ENCODE measurements at places on chromosomes 4 and X.

DNA sequence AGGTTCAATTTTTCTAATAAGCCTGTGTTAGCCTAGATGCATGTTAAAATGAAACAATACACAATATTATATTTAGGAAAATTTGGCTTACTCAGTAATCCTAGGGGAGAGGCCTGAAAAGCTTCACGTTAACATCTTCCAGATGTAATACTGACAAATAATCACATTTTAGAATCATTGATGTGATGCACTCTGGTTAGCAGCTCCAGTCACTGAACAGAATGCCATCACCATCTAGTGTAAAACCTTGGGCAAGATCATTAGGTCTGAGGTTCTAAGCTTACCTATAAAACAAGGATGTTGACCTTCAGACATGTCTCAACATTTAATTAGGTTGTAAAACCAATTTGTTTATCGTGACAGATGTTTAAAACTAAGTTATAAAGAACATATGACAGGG lies 1704.8 kb downstream of the STIM2 start:
- DNase-seq = no peak

DNA sequence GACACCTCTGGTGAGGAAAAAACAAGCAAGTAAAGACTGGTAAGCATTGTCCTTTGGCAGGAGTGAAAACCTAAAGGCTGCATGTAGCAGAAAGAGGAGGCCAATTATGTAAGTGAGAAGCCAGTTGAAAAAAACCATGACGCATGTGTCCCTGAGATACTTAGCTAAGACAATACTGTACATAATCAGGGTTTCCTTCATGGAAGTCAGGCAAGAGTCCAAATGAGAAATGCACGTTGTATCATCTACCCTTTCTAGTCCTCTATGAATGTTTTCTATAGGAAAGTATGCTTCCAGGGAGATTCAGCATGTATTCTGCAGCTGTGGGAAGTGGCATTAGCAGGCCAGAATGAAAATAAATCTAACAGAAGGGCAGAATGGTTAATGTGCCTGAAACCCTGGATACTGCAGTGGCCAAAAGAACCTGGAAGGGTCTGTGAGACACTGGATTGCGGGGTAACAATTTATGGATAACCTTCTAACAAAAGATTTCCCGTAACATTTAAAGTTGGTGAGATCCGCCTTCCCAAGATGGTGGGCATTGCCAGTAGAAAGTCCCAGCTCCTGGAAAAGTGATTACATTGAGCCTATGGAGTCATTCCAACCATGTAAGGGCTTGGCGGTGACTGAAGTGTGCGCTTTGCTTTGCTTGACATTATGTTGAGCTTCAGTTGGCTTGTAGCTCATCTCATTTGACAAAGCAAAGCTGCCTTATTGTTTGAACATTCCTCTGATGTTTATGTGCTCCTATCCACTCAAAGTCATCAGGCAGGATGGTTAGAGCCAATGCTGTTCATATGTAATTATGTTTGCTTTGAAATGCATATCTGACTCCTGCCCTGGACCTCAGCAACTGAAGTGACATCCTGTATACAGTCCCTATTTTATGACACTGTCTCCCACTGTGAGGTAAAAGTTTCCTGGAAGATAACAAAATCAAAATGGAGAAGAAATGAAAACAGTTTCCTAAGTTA lies 200.4 kb downstream of the ARHGAP24 start:
- no peak for DNase-seq

GRCh38 chrX:9122519-9123245 lies 88.8 kb upstream of the FAM9B start:
- DNase-seq = peak; percentile 16

DNA sequence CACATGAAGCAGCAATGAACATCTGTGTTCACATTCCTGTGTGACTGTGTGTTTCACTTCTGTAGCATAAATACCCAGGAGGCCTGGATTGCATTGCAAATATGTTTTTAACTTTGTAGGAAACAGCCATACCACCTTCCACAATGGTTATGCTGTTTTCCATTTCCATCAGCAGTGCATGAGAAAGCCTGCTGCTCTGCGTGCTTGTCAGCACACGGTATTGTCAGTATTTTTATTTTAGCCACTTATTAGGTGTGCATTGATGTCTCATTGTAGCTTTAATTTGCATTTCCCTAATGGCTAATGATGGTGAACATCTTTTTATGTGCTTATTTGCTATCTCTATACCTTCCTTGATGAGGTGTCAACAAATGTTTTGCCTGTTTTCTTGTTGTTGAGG lies 355.9 kb downstream of the TRIML1 start:
- DNase-seq = no peak

GRCh38 chr4:147137280-147137679 lies 191.6 kb upstream of the TTC29 start:
- no peak for DNase-seq

DNA sequence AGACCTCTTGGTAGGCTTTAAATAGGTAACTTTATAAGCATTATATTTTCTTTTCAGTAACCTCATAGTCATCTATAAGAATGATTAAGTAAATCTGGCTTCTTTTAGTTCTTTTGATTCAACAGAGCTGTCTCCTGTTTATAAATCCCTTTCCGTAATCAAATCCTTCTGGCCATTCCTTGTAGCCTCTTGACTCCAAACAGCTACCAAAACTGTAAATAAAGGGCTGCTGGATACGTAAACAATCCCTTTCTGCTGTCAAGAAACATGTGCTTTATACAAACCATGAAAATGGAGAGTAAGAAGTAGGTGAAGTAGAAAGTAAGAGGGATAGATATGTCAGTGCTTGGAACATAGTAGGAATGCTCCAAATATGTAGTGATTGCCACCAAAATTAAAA lies 183.2 kb upstream of the CASK start:
- DNase-seq = no peak

DNA sequence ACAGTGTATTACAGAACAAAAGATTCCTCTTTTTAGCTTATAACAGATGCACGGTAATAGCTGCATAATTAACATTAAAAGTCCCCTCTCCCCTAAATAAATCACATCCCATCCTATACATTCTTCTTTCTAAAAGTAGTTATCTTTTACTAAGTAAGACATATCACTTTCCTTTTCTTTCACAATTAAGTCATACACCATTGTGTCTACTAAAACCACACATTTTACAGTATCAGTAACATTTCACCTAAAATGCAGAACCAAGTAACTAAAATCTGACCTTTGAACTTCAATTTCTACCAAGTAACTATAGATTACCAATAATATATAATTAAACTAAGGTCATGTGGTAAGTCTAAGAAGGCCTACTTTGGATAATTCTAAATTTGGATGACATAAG lies 14.2 kb downstream of the DHX15 start:
- no peak for DNase-seq

GRCh38 chr4:72302981-72303704 lies 265.9 kb downstream of the ADAMTS3 start:
- DNase-seq = peak; percentile 59

DNA sequence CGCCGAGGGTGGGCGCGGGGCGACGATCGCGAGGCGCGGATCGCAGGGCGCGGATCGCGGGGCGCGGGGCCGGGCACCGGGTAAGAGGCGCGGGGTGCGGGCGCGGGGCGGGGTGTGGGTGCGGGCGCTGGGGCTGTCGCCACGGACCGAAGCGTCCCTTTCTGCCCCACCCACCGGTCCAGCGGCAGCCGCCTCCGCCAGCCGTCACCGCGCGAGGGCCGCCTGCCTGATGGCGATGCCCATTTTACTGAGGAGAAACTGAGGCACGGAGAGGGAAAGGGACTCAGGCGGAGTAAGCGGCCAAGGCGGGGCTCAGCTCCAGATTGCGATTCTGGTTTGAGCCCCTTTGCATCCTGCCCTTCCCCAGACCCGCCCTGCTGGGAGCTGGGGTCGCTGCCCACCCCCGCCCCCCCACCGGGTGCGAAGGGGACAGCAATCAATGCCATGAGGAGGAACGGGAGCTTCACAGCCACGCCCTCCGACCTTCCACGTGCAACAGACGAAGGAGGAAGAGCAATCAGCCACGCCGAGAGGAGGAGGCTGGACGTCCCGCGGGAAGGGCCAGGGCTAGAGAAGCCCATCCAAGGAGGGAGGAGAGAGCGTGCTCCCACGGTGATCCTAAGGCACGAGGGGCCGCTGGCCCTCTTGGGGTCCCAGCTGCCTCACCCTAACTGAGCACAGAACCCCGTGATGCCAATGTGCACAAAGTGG lies 10.9 kb upstream of the MAN2B2 start:
- DNase-seq = no peak

DNA sequence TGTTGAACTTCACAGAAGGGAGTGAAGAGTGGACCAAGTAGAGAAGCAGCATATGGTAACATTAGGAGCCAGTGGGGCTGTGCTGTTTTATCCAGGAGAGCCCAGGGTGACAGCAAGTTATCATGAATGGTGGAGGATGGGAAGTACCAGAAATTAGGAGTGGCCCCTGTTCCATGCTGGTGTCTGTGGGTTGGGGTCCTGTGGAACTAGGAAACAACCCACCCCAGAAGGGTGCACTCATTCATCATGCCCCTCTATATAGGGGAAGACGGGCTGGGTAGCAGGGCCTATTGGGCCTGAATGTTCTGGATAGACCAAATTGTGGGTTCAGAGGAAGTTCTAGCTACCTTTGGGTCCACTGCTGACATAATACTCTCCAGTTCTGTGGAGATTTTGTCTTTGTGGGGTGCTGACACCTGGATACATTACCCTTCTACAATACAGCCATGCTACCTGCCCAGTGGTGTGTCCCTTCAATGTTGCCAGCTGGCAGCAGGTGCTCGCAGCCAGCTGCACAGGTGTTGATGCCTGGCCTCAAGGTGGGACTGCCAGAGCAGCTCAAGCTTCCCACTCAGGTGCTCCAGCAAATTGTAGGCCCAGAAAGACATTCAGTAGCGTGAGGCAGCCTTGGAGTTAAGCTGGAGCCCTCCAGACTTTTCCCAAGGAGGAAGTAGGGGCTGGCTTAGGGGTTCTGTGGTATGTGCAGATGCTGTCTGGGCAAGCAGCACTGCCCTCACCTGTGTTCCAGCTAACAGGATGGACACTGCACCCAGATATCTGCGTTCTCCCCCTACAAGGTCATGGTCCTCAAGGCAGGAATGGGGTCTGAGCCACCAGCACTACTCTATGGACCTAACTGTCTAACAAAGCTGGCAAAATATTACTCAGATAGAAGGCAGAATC lies 106.5 kb downstream of the NHSL2 start:
- no peak for DNase-seq

DNA sequence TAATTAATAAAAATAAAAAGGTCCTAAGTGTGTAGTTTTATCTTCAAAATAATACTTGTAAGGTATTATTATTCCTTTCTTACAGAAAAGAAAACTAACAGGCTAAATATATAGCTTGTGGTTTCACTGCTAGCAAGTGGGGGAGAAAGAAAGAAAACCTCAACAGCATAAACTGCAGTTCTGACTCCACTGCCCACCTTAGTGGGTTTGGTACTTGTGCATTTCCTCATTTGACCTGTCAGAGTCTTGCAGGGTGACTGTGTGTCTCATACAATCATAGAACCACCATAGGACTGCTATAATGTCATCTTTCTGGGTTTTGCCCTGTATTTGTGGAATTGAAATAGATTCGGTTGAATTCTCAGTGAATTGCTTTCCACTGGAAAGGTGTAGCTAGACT lies 94.7 kb upstream of the PUDP start:
- no peak for DNase-seq

DNA sequence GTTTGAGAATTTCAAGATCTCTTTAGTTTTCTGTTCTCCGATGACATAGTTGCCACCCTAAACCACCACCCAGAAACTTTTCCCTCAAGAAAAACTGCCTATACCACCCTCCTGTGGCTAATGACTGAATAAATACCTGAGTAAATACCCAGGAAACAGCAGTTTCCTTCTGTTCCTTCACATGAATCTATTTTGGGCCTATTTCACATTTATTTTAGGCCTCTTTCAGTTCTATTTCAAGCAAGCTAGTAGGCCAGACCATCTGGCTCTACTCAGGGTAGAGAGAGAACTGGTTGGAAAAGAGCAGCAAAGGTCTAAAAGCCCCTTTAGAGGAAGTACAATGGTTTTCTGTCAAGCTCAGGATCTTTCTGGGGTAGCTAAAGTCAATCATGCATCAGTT lies 23.4 kb downstream of the ARHGEF9 start:
- DNase-seq = no peak

DNA sequence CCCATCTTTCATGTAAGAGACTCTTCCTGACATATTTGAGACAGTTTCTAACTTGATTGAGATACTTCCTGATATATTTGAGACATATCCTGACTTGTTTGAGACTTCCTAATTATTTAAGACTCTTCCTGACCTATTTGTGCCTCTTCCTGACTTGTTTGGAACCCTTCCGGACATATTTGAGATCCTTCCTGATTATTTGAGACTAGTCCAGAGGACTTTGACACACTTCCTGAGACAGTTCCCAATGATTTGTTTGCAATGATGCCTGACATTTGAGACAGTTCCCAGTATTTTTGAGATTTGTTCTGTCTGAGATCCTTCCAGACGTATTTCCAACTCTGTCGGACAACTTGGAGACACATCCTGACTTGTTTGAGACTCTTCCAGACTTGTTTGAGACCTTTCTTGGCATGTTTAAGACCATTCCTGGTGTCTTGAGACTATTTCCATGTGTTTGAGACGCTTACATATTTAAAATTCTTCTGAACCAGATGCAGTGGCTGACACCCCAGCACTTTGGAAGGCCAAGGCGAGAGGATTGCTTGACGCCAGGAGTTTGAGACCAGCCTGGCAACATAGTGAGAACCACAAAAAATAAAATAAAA lies 118.9 kb upstream of the USP9X start:
- no peak for DNase-seq

Data from astrocyte of the hippocampus (primary cell).